Melanocyte of skin (primary cell): ENCODE measurements at places on chromosomes 11 and 22. TPM values are rescaled to one million over a fixed set of nuclear protein-coding genes. Genes with fewer than 3 reads are reported as not detected.

The MAPK8IP1 gene
- 5.9 and 7.6 TPM in 2 replicates for total RNA-seq

The CCDC116 gene
- 0.33 and 0.62 TPM in 2 replicates for total RNA-seq

The FREY1 gene
- total RNA-seq: 0.33 and 0.93 TPM in 2 replicates

The MMP1 gene
- total RNA-seq: 2.0 and 114 TPM in 2 replicates

The TUB gene
- 7.7 and 15.4 TPM in 2 replicates for total RNA-seq

The TRIM29 gene
- not detected in 2 replicates for total RNA-seq

The SWAP70 gene
- total RNA-seq: 28.9 and 66.2 TPM in 2 replicates
